ENCODE measurements at places on chromosomes 5 and 9.

- DNase-seq = no peak
Observed at GRCh38 chr9:14445946-14446345, 132.0 kb upstream of the NFIB start.

- DNase-seq = no peak
Observed at GRCh38 chr5:156147944-156148285, 179.0 kb upstream of the SGCD start.

GRCh38 chr9:88949961-88950340 lies 41.3 kb upstream of the S1PR3 start:
- DNase-seq = no peak

GRCh38 chr5:157463621-157464518 lies 3.9 kb downstream of the NIPAL4 start:
- no peak for DNase-seq

GRCh38 chr5:136699651-136700050 lies 334.3 kb upstream of the TRPC7 start:
- no peak for DNase-seq

- DNase-seq = no peak
Observed at GRCh38 chr5:10668697-10669096, 92.3 kb downstream of the DAP start.

DNA sequence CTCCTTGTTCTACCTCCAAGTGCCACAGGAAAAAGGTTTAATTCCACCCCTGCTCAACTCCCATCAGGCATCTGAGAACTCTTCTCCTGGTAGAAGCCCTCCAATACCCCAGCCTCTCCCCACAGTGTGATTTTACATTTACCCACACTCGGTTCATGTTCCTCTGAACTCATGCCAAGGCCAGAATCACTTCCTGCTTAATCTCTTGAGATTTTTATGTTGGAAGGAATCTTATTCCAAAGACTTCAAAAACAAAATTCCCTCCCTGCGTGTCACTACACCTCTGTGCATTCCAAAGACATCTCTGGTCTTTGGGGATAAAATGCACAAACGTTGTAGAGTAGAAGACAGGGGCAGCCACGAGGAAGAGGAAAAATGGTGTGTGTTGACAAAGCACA lies 186.8 kb downstream of the ACTL7B start:
- DNase-seq = no peak

GRCh38 chr5:131229623-131230022 lies 34.2 kb upstream of the CDC42SE2 start:
- DNase-seq = no peak

DNA sequence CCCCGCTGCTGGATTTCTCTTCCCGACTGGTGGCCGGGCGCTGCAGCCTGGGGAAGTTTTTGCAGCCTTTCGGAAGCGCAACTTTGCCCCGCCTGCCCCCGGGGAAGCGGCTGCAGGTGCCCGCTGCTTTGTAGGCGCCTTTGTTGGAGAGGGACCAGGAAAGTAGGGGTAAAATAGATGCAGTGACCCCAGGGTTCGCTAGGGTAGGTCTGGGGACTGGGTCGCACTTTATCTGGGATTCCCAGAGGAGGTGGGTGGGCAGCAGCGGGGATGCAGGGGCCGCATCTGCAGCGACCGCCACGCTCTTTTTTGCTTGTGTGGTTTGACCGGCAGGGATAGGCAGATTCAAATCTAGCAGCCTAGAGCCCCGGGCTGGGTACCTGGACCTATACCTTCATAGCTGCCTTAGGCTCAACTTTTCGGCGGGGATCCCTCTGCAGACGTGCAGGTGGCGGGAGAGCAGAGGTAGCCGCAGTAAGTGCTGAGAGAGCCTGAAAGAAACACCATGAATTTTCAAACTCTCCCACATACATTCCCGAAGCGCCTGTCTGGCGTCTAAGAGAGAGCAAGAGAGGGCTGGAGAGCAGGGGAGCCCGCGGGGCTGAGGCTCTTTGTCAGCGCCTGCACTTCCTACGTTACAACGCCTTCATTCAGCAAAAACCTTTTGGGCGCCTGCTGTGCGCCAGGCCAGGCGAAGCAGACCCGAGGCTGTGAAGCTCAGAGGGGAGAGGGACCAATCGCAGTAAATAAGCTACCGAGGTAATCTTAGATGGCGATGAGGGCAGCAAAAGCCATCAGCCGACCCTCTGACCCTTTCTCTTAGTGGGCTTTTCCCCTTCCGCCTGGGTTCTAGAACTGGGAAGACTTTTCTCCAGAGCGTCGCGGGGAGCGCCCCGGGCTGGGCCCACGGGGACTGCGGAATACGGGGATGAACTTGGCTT lies 642 bp downstream of the SV2C start:
- DNase-seq = no peak

DNA sequence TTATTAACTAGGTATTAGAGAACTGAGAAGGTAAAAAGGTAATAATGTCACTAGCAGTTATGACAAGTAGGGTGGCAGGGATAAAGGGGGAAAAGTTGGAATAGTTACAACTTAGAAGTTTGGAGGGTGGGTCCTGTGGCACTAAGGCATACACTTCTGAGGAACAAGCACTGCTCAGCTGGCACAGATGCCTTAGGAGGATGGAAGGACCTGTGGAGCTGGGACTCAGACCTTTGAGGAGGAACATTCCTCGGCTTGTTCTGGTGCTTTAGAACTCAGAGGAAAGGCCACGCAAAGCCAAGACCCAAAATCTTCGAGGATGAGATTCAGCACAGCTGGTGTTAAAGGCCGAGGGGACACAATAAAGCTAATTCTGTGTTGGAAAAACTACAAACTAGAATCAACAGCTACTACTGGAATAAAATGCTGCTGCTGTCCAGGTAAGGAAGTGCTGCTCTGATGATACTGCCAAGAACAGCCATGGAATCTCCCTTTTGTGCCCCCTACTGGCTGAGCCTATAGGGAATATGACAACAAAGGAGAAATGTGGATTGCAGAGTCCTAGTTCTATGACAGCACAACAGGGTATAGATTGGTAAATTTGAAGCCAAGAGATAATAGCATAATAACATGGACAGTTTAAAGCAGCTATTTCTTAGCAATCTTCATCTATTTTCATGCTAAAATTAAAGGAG lies 126.7 kb downstream of the SLC25A46 start:
- no peak for DNase-seq

DNA sequence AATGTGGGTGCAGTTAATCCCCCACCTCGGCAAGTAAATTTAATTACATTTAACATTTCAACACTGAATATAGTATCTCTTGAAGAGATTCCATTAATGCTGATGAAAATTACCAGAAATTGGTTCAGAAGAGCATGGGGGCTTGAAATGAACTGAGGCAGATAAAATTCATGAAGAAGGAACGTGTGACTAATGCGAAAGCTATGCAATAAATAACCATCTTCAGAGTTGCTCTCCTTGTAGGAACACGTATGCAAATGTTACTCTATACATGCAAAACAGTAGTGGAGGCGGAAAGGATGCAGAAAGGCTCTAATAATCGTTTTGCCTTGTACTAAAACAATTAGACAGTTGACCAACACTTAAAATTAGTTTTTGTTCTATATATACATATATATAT lies 320.2 kb downstream of the CTNND2 start:
- no peak for DNase-seq

GRCh38 chr5:14463629-14464028 lies 118.0 kb upstream of the OTULINL start:
- DNase-seq = no peak

DNA sequence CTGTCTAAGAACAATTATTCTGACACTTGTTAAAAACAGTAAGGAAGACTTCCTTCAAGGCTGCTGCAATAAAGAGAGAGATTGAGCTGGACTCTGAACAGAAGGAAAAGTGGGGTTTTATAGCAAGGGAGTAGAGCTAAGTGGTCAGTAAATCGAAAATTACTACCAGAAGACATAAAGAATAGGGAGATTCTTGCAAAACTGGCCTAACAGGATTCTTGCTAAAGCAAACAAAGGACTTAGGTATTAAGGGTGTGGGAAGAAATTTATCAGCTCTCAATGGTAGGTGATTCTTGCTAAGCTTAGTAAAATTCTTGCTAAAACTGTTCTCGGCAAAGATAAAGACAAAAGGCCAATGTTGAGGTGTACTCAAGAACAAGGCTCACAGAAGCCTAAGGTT lies 300.5 kb downstream of the SLCO4C1 start:
- no peak for DNase-seq

GRCh38 chr9:126147186-126147935 lies 179.3 kb upstream of the MVB12B start:
- DNase-seq = no peak

GRCh38 chr5:143447983-143448382 lies 44.5 kb upstream of the NR3C1 start:
- no peak for DNase-seq

- no peak for DNase-seq
Observed at GRCh38 chr9:109996936-109997580, 210.9 kb downstream of the C9orf152 start.

GRCh38 chr5:61479850-61480614 lies 148.0 kb downstream of the ZSWIM6 start:
- DNase-seq = no peak

DNA sequence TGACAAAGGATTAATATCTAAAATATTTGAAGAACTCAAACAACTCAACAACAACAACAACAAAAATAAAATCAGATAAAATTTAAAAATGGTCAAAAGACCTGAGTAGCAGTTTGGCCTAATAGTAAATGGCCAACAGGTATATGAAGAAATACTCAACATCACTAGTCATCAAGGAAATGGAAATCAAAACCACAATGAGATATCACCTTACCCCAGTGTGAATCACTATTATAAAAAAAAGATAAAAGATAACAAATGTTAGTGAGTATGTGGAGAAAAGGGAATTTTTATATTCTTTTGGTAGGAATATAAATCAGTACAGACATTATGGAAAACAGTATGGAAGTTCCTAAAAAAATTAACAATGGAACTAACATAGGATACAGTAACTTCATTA lies 247.9 kb upstream of the TRPC7 start:
- no peak for DNase-seq

DNA sequence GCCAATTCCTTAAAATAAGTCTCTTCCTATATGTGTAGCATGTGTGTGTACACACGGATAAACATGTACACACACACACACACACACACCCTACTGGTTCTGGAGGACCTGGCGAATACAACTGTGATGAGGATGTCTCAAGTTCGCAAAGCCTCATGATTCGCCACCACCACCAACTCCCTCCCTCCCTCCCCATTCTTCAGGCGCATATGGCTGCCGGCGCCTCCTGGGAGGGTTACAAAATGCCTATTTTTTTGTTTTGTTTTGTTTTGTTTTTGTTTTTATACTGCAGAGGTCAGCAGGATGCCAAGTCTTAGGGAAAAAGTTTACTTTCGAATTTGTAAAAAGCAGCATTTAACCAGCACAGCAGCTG lies 88.0 kb downstream of the DAP start:
- no peak for DNase-seq

- no peak for DNase-seq
Observed at GRCh38 chr5:41420492-41421067, 89.8 kb downstream of the PLCXD3 start.

GRCh38 chr9:116345817-116346216 lies 192.2 kb downstream of the PAPPA start:
- DNase-seq = no peak

All from amniotic stem cell (primary cell).